ENCODE measurements at places on chromosomes 16 and 17.
A peak's percentile ranks its signal among the peaks of the same experiment; 100 is the strongest.

- DNase-seq, result no peak
Observed at GRCh38 chr16:30787613-30788378, 791 bp upstream of the ZNF629 start.

GRCh38 chr17:71741836-71742235, 379.0 kb upstream of the SOX9 start:
- DNase-seq, result no peak

- peak; percentile 82 for DNase-seq
Observed at GRCh38 chr17:47802341-47803022, 19.1 kb downstream of the OSBPL7 start.

DNA sequence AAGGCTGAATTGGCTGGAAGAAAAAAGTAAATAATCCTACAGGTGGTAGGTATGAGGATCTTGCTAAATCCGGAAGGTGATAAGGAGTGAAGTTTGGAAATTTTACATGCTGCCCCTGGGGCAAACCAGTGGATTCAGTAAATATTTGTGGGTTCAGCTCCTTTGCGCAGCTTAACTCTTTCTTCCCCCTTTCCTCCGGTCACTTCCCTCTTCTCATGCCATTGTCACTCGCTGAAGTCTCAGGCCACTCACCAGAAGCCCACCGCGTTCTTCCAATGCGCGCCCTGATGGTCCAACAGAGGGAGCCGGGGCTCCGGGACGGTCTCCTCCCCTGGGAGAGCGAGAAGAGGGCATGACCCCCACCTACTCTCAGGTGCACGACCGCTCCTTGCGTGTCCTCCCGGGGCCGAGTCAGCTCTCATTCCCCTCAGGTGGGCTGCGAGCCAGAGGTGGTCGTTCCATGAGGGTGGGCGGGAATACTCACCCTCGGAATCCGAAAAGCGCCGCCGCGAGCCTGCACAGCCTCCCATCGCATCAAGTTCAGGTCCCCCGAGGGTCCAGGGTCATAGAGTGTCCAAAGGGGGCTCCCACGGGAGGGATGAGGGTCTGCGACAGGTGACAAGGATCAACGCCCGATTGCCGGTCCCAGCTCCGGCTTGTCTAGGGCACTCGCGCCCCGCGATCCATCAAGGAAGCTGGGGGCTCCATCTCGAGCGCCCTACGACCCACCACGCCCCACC, 474 bp downstream of the CLN3 start:
- peak; percentile 90 for DNase-seq

GRCh38 chr16:54268766-54269165, 17.8 kb downstream of the IRX3 start:
- peak; percentile 32 for DNase-seq

DNA sequence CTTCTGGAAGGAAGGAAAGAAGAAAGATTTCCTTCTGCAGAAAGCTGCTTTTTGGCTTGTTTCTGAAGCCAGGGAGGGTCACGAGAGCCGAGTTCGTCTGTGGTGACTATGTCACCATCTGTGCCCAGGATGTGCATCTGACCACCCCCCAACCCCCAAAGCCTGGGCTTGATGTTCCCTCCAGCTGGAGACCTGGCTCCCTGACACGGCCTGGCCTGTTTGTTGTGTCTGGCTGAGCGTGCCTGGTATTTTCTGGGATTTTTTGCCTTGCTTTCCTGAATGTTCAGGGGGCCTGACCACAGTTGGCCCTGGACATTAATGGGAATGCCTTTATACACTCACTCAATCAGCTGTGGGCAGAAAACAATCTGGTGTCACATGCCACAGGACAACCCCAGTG, 38.9 kb downstream of the LGALS9 start:
- no peak for DNase-seq

GRCh38 chr16:79451196-79451816, 149.2 kb downstream of the MAF start:
- no peak for DNase-seq

GRCh38 chr16:22126037-22126558, 33.8 kb downstream of the VWA3A start:
- no peak for DNase-seq

- no peak for DNase-seq
Observed at GRCh38 chr17:8681170-8681949, 50.8 kb upstream of the MYH10 start.

DNA sequence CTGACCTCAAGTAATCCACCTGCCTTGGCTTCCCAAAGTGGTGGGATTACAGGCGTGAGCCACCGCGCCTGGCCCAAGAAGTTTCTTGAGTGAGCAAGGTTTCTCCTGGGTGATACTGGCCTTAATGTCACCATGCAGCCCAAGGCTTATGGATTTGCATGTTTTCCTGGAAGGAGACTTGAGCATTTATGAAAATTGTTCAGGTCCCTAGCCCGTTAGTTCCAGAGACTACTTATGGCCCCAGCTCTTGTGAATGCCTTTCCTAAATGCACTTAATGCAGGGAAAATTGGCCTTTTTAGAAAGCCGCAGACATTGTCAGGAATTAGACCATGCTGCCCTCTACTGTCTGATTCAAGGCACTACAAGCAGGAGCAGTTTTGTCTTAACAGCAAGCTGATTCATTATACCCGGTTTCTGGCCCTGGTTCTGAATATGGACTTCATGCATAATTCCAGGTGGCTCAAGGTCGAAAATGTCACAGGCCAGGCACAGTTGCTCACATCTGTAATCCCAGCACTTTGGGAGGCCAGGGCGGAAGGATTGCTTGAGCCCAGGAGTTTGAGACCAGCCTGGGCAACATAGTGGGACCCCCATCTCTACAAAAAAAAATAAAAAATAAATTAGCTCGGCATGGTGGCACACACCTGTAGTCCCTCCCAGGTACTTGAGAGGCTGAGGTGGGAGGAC, 91.3 kb downstream of the SNX29 start:
- peak; percentile 54 for DNase-seq

DNA sequence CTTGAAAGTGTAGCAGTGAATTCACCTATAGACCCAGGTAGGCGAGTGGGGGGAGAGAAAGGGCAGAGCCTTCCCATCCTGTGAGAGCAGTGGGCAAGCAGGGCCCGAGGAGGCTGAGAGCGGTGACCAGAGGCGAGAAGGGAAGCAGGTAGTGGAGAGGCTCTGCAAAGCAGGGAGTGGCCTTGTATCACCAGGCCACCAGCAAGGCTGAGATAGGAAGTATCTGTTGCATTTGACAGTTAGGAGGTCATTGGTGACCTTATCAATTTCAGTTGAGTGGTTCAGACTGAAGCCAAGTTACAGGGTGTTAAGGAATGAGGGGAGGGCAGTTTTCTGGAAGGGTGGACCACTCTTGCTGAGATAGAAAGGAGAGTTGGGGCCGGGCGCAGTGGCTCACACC, 10.7 kb upstream of the HSD3B7 start:
- no peak for DNase-seq

GRCh38 chr17:4229627-4230541, 33.9 kb downstream of the ANKFY1 start:
- peak; percentile 86 for DNase-seq

DNA sequence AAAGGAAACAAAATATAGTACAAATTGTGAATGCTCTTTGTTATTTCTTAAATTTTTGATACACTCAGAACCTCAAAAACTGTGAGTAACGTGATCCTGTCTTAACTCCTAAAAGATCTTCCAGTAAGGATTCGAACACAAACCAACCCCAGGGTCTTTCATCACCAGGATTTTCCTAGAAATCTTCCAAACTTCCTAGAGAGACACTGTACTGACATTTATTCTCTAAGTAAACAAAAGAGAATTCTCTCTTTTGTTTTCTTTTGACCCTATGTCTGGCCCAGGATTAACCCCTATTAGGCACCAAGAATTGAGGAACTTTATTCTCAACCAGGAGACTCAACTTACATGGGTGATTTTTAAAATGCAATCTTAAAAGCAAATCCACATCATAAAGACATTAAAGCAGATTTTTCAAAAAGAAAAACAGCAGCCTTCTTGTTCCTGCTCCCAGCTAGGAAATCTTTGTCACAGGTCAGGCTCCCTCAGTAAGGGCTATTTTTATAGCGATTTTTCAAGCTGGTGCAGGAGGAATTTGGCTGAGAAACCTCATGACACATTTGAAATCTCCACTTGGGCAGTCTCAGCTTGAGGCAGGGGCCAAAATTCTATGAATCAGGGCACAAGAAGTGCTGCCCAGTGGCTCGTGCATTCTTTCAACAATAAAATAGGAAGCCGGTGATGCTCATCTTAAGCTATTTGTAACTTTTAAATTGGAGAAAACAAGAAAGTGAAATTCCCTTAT, 6.2 kb upstream of the SMG1 start:
- DNase-seq, result no peak

GRCh38 chr17:47615766-47616424, 33.8 kb upstream of the KPNB1 start:
- DNase-seq, result no peak

DNA sequence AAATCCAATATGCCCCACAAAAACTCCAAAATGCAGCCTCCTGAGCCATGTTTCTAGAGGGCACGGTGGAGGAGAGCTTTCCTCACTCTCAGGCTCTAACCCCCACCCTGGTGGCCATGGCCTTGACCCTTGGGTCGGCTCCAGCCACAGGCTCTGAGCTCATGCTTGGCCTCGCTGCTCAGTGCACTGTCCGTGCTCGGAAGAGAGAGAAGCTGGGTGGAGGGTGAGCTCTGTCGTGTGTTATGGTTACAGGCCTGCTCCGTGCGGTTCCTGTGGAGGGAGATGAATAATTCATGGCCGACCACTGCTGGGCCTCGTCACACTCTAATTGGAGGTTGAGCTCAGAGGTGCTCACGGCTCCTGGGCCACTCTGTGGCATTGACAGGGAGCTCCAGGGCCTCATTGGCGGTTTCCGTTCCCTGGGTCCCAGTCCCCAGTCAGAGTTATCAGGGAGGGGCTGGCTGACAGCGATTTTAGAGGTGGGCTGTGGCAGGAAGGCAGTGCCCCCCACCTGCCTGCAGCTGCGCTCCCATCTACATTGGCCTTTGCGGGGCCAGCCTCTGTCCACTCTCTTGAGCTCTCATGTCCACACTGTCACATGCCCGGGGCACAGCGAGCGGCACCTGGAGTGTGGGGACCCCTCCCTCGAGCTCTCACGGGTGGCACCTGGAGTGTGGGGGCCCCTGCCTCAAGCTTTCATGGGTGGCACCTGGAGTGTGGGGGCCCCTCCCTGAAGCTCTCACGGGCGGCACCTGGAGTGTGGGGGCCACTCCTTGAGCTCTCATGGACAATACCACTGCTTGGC, 24.9 kb downstream of the ACSF3 start:
- DNase-seq, result no peak

DNA sequence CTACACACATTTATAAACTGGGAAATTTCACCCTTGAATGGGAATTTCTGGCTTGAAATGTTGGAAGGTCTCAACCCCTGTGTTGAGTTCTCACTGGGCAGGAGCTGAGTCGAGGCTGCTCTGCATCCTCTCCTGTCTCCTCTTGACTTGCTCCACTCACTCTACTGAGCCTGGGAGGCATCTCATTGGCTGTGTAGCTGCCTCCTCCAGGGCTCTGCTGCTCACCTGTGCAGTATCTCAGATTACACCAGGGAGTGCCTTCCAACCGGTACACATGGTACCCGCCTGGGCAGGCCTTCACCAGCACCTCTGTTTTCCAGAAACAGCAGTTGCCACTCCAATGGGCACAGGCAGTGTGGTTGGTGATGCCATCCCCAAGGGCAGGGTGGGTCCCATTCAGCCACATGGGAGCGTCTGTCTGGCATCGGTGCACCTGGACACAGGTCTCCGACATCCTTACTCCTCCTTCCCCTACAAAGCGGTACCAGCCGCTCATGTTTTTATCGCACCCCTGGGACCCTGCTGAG, 3.7 kb downstream of the GP2 start:
- DNase-seq, result no peak

DNA sequence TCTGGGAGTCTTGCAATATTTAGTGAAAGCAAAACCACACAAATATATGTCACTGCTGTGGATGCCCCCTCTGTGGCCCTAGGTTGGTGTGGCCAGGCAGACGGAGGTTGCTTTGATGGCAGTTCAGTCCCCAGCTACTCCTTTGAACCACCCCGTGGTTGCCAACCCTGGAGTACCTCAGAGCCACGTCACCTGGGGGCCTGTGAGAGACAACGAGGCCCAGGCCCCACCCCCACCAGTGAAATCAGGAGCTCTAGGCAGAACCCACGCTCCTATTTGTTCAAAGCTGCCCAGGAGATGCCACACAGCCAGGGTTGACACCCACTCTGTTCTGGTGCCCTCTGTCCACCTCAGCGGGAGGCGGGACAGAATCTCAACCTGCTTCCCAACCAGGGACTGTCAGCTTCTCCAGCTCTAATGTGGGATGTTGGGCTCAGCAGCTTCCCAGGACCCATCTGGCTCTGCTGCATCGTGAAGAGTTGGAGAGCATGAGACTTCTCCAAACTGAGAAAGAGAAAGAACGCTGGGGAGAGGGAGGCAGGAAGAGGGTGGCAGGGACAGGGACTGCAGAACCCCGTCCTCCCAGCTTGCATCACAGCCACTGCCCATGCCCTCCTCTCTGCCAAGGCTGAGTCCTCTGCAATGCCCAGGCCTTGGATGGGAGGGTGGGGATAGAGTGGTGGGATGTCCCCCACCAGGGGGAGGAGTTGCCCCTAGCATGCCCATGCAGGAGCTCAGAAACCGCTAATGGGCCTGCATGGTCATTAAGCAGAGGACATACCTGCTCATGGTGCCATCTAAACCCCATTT, 81.8 kb downstream of the C16orf78 start:
- peak; percentile 42 for DNase-seq

DNA sequence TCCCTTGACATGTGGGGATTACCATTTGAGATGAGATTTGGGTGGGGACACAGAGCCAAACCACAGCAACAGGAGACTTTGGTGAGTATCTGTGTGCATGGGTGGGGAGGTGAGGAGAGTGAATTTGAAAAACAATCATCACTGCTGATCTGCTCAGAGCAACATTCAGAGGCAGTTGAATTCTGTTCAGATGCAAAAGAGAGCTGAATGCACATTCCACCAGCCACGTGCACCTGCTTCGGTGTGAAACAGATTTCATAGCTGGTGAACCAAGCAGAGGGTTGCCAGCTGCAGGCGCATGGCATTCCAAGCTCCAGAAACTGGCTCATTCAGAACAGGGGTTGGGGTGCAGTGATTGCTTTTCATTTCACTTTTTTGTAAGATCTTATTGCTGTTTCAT, 233.1 kb upstream of the FOXF1 start:
- no peak for DNase-seq

GRCh38 chr17:27596566-27597187, 34.3 kb upstream of the LGALS9 start:
- DNase-seq, result no peak

DNA sequence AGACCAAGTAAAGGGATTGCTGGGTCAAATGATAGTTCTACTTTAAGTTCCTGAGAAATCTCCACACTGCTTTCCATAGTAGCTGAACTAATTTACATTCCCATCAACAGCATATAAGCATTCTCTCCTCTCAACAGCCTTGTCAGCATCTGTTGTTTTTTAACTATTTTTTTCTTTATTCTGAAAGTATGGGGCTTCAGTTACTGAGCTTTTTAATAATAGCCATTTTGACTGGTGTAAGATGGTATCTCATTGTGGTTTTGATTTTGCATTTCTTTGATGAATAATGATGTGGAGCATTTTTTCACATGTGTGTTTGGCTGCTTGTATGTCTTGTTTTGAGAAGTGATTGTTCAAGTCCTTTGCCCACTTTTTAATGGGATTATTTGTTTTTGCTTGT, 2.5 kb downstream of the KRTAP2-2 start:
- DNase-seq, result no peak

- DNase-seq, result no peak
Observed at GRCh38 chr17:73589363-73589980, 54.8 kb downstream of the SDK2 start.

GRCh38 chr17:45768000-45768399, 16.1 kb upstream of the CRHR1 start:
- DNase-seq, result no peak
